ENCODE measurements at places on chromosomes 11 and 22. TPM values are rescaled to one million over a fixed set of nuclear protein-coding genes. Genes with fewer than 3 reads are reported as not detected.
A peak's percentile ranks its signal among the peaks of the same experiment; 100 is the strongest.

DNA sequence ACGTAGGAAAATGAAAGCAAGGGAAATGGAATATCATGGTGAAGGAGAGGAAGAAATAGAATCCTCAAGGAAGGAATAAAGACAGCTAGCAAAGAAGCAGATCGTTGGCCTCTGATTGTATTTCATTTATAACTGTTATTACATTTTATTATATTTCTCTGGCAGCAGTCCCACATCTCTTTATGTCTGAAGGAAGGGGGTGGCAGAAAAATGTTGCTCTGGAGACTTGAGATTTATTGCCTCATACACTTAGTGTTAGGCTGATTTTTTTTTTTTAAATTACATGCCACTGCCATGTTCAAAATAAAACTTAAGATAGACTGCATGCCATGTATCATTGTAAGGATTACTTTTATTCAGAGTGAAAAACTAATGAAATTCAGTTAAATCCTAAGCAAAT lies 971.7 kb upstream of the CHORDC1 start:
- DNase-seq, result no peak

GRCh38 chr11:76169473-76169896 lies 36.8 kb downstream of the WNT11 start:
- no peak for DNase-seq

GRCh38 chr11:108221911-108222573 lies 396 bp downstream of the NPAT start:
- DNase-seq, result peak; percentile 53

- DNase-seq, result no peak
These were observed 11.6 kb downstream of the SMIM38 start for GRCh38 chr11:69167130-69167915.

DNA sequence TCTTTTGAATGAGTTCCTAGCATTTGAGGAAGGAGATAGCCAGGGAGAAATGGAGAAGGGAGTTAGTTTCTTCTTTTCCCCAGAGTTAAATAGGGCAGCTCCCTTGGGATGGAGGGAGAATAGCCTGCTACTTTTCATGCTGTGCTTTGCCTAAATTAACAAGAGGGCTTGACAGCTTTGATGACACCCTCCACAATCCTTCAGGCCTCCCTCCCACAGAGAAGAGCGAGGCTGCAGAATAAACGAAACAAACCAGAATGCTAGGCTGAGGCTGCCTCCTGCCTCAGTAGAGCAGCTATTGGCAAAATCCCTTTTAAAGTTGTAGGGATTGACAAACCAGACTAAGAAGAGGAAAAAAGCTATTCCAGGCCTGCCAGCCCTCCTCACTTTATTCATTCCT lies 94.6 kb downstream of the C11orf58 start:
- no peak for DNase-seq

- no peak for DNase-seq
These were observed 51.7 kb downstream of the FLI1 start for GRCh38 chr11:128745311-128746136.

- no peak for DNase-seq
These were observed 45.6 kb upstream of the ARHGAP42 start for GRCh38 chr11:100641456-100641855.

DNA sequence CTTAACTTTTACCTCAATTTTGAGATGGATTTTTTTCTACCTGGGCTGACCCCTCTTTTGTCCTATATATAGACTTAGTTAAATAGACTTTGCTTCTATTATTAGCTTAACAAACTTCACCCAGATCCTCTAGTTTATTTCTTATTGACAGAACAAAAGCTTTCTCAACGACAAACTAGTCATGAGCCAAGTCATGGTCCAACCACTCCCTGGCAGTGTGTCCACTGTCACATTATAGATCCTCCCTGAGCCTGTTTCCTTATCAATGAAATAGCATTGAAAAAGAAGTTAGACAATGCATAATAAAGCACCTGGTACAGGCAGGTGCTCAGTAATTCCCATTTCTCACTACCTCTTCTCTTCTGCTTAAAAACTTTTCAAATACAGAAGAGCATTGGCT lies 155.1 kb downstream of the SPON1 start:
- DNase-seq, result no peak

DNA sequence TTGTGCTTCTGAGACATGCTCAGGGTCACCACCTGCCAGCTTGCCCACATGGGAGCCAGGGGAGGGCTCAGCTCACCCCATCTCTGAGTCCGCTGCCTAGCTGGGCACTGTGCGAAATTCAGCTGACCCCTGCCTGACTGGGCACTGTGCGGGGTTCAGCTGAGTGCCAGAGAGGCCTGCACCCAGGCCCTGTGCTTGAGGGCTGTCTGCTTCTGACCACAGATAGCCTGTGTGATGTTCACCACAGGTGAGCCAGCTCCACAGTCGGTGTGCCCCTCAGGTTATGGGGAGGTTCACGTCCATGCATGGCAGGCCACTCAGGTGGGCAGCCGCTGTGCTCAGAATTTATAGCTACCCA lies 84.5 kb upstream of the SUSD2 start:
- DNase-seq, result no peak

DNA sequence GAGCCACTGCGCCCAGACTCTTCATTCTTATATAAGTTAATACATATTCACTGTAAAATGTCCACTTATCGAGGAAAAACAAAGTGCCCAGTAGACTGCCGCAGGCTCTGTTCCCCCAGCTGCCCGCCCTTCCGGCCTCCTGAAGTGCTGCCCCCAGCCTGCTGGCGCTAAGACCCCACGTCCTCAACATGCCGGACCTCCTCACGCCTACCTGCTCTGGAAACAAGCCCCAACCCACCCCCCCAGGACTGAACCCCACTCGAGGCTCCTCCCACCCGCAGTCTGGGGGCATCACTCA lies 1.1 kb downstream of the GATD1 start:
- DNase-seq, result no peak

- DNase-seq, result no peak
These were observed 49.8 kb downstream of the BMAL1 start for GRCh38 chr11:13327421-13327820.

GRCh38 chr11:65809496-65809895 lies 22.6 kb downstream of the OVOL1 start:
- no peak for DNase-seq

- peak; percentile 67 for DNase-seq
These were observed at the start of gene IFITM1 for GRCh38 chr11:313787-314553. TSS of gene IFITM1 (plus strand) at chr11:314040. CDS start at chr11:314171, 131 bp downstream.

GRCh38 chr11:4962816-4963215 lies 7.3 kb upstream of the OR51A2 start:
- DNase-seq, result no peak

GRCh38 chr11:44950625-44951476 lies at the start of gene TP53I11:
TSS of gene TP53I11 (minus strand) at chr11:44950883. CDS start at chr11:44938335, 12,548 bp downstream.
- DNase-seq, result peak; percentile 49

- no peak for DNase-seq
These were observed 205.1 kb downstream of the NXPE2 start for GRCh38 chr11:114883472-114883871.

DNA sequence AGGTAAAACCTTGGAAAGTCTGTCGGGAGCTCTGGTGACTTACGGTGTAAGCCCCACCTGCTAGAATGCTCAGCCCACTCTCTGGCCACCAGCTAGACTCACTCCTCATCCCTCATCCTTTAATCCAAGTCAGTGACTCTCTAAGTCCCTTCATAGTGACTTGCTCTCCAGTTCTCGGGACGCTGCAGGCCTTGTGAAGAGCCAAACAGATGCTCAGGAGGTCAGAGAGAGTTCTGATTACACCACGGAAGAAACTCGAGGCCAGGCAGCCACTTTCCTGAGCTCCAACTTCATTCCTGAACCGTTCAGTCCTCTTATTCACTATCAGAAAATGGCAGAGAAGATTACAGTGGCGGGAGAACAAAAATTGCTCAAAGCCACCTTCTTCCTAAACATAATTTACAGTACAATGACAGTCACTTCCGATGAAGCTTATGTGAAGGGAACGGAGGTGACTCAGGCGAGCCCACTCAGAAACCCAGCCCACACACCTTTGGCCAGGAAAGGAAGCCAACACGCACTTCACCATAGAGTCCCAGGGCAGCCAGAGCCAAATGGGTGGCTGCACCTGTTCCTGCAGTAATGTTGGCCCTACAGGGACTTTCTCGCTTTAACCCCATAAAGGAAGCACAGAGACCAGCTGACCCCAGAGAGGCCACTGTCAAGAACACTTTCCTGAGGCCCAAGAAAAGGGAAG lies 100.4 kb downstream of the GALNT18 start:
- DNase-seq, result no peak

DNA sequence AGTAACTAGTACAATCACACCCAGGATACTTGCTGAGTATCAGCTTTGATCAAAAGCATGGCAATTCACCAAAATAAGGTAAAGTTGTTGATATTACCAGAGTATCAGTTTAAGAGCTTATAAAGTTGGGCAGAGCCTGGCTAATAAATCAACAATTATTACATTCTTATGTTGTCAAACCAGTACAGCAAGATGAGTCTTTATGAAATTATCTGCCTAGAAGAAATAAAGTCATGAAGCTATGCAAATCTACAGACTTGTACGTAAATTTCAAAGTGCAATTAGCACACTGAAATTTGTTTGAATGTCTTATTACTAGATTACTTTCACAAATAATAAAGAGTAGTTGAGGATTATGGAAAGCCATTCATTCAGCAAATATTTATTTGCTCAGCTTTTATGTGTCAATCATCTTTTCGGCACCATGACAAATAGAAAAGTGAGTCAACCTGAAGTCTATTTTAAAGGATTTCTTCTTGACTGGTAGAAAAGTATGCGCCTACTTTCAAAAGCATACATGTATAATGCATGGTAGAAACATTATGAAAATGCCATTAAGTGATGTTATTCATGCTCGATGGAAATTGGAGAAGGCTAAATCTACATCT lies 5.0 kb upstream of the ANO3 start:
- DNase-seq, result no peak

DNA sequence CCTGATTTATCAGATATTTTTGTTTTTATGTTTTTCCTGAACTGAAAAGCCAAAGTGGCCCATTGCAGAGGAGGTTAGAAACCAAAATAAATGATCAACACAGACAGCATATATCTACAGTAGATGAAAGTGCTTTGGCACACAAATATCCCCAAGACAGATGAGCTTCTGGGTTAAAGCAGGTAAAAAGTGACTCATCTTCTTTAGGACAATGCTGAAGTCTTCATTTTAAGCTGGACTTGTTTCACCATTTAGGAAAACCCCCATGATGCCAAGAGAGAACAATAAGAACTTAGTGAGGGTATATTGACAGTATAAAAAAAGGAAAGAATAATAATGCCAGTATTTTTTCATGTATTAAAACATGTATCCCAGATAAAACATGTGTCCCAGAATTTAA lies 100.8 kb upstream of the OR9G4 start:
- DNase-seq, result no peak

DNA sequence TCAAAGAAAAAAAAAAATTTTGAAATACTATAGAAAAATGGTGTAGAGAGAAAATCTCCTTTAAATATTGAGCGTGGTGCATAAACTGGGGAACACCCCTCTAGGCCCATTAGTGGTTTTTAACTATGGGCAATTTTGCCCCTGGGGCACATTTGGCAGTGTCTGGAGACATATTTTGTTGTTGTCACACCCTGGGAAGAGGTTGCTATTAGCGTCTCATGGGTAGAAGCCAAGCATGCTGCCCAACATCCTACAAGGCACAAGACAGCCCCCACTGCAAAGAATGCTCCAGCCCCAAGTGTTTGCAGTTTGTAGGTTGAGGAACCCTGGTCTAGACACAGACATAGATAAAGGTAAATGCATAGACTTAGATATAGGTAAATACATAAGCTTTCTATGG lies 92.6 kb downstream of the KIAA1671 start:
- no peak for DNase-seq

DNA sequence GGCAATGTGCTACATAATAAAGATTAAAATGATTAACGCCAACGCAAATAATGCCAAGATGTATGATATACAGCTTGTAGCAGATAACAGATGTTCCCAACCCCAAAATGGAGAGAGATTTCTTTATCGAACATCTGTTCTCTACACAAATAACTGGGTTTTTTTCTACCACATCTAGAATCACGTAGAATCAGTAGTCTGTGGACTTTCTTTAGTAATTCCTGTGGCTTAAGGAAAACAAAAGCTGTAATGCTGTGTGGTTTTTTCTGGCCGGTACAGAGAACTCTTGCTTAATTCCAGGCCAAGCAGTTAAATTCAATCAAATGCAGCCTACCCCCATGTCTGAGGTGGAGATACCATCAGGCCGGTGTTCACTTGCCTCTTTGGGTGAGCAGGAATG lies 303.4 kb downstream of the FAT3 start:
- no peak for DNase-seq

- DNase-seq, result no peak
These were observed 51.4 kb upstream of the NECTIN1 start for GRCh38 chr11:119780222-119780953.

Gene IFITM1
- total RNA-seq, result 418 TPM

Gene FBLN1
- total RNA-seq, result not detected

Gene OR10A2
- total RNA-seq, result not detected

Gene OLFML1
- total RNA-seq, result not detected

Gene GGTLC3
- not detected for total RNA-seq

Gene P2RY6
- not detected for total RNA-seq

Gene SHISA8
- 1.2 TPM for total RNA-seq

Gene NUDT8
- total RNA-seq, result 1.5 TPM
